ENCODE measurements at places on chromosomes 2 and 18.

- no peak for DNase-seq
Measured at GRCh38 chr2:233469261-233470010, 97.1 kb downstream of the USP40 start.

- DNase-seq = no peak
Measured at GRCh38 chr2:129366263-129366662, 613.2 kb upstream of the RAB6C start.

- no peak for DNase-seq
Measured at GRCh38 chr2:47479863-47480262, 76.9 kb downstream of the MSH2 start.

DNA sequence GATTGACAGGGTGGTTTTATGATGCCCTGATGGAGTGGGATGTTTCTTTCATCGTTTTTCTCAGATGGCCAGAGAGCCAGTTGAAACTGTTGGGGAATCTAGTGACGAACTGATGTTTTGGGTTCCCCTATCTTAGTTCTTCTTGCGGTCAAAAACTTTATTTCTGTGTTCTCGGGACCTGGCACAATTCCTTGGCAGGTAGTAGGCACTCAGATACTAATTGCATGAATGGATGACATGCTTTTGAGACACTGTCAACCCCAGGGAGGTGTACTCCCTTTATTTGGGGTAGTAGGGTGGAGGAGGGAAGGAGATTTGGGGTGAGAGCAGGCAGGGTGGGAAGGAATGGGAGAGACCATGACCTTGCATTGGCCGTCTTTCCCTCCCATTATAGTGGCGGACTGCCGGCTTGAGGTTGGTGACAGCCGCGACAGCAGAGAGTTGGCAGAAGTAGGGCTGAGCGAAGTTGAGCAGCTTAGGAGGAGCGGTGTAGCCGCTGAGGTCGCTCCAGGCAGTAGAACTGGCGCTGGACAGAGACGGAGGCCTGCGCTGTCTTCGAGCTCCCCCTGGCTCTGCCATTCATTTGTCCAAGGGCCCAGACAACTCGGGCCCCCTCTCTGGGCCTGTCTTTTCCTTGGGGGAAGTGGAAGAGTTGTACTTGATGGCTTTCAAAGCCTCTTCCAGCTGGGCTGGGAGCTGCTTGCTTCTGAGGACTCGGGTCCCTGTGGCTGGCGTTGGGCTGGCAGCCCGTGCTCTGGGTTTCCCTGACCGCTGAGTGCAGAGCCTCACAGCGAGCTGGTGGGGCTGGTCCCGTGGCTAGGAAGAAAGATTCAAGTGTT is 2.6 kb downstream of the TET3 start:
- DNase-seq = no peak
